Stimulated activated CD8-positive, alpha-beta memory T cell treated with anti-CD3 and anti-CD28 coated beads, Interleukin-4, amount 100 ng/mL, for 1 hour (primary cell): ENCODE measurements at places on chromosomes 7 and 10.

GRCh38 chr7:52129278-52129677, 812.7 kb upstream of the COBL start:
- DNase-seq: no peak

DNA sequence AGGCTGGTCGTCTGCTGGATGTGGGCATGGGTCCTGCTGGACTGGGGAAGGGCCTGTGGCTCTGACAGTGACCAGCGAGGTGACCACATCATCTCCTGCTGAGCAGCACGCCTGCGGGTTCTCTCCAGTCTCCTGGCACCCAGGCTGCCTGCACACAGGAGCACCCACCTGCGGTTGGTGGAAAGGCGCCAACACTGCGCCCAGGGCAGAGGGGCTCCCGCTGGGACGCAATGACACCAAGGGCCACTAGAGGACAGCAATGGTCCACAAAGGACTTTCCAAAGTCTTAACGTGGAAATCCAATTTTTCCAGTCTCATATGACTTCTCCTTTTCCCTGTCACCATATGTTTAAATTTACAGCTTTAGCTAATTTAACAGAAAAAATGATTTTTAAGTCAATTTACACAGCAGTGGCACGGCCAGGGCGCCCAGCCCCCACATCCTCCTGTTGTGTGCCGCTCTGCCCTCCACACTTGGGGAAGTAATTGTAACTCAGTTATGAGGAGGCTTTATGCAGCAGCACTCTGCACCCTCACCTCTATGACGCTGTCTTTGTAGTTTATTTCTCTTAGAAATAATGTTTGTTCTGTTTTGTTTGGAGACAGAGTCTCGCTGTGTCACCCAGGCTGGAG, 38.1 kb downstream of the CFAP46 start:
- DNase-seq: no peak

DNA sequence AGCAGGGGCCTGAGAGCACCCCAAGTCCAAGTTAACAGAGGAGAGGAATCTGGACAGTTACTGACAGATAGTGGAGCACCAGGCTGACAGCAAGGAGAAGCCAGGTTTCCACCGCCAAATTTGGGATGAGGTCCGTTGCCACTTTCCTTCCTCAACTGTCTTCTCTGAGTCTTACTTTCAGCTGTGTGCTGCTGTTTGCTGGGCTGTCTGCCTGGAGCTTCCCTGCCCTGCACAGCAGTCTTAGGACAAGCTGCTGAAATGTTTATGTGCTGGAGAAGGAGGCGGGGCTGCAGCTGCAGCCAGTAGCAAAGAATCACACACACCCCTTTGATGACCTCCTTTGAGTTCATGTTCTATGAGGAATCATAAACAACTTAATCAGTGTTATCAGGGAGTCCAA, 17.4 kb upstream of the CYP3A7 start:
- DNase-seq: no peak

DNA sequence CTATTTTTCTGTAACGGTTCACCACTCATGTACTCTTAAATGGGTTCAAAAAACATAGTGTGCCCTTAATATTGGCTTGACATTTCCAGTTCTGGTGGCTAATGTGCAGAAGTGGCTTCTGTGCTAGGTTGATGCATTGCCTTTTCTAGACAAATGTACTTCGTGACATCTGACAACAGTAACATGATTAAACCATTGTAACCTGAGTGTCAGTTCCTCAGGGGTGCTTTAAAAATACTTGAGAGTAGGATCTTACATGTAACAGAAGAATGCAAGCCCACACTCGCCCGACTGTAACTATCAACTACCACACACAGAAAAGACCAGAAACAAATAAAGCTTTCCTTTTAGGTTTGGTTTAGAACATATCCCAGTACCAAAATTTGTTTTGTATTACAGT, 393.4 kb upstream of the NFE2L3 start:
- no peak for DNase-seq

GRCh38 chr7:150945853-150946420, 32.2 kb downstream of the KCNH2 start:
- DNase-seq: no peak

DNA sequence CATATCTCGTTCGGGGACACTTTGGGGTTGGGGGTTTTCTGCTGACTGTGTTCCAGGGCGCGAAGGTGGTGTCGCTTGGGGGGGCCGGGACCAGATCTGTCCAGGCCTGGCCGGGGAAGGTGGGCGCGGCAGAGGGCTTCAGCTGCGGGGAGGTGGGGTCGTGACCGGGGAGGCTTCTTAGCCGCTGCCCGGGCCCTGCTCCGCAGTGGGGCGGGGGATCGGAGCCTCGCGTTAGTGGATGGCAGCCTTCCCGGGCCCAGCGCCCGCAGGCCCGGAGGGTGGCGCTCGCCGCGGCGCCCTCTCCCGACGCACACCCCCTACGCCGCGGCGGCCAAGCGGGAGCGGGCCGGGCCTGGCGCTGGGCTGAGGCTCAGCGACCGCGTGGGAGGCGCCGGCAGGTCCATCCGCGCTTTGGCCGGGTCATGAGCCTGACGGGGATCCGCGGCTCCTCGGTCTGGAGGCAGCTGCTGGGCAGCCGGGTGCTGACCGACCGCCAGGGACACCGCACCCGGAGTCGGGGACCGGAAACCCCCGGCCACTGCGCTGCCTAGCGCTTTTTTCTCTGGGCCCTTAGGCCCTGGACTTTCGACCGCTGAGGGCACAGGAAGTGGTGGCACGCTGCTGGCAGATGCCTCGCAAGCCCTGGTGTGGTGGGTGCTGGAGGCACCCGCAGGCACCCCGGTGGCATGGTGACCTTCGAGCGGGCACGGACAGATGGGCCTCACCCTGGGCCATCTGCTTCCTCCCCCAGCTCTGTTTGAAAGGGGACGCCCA, 1.2 kb downstream of the AGAP3 start:
- DNase-seq: no peak
